NCI-H1417 treated with DMSO at 0.1 percent for 48 hours (cell line): ENCODE measurements at places on chromosomes 2 and 18.

GRCh38 chr2:234025466-234025865 lies 25.0 kb upstream of the SPP2 start:
- DNase-seq = no peak

GRCh38 chr2:7788736-7789135 lies 871.5 kb downstream of the RNF144A start:
- DNase-seq = no peak

DNA sequence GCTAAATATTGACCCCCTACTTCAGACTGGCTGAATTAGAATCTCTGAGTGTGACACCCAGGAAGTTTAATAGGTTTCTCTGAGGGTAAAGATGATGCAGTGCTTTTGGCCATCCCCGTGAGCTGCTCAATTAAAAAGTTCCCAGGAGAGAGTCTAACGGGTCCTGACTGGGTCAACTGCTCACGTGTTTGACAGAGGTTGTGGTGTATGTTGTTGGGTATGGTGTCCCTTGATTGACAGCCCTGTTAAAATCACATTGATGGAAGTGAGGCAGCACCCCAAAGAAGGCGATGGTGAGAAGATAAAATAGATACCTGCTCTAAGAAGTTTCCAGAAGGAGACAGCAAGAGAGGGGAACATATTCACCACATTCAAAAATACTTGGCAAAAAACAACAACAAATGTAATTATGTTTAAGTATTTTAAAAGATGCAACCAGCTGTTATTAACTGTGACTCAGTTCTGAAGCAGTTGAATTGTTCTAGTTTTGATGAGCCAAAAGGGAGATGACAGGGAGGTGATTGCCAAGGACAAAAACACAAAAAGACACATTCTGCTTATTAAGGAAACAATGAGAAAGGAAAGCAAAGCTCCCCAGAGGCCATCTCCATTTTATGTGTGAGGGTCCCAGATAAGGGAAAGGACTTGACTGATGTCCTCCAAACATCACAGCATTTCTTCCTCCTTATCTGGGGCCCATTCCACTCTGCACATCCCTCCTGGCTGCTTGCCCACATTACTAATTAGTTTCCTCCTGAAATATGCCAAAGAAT lies 11.5 kb upstream of the GMCL1 start:
- DNase-seq = no peak

DNA sequence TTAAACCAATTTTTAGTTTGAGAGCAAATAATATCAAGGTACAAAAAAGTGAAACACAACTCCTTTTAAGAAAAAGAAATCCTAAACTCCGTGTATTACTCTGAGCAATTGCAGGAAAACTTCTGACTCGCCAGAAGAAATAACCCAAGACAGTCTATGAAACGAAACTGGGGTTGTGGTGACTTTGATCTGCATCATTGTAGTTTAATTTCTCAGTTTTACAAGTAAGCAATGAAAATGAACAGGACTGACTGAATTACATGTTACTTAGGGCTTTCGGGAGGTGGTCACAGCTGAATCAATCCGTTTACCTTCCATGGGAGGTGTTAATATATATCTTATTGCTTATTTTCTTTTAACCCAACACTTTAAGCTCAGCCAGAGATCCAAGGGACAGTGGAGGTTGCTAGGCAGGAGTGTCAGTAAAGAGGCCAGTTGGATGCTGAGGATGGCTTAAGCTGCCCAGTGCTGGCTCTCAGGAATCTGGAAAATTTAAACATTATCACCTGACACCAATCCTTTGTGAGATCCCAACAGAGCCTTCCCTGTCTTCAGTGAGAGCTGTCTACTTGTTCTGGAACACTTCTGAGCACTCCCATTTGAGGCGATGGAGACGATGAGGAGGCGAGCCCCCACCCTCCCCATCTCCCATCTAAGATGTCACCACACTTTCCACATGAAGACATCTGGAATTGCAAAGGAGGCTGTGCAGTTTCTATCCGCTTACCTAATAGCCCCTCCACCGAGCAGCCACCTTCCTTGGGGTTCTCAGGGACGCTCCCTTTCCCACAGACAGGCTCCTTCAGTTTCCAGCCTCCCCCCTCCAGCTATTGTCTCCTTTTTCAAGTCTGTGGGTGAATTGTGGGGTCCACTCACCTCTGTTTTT lies 3.6 kb upstream of the RAB31 start:
- DNase-seq = no peak

DNA sequence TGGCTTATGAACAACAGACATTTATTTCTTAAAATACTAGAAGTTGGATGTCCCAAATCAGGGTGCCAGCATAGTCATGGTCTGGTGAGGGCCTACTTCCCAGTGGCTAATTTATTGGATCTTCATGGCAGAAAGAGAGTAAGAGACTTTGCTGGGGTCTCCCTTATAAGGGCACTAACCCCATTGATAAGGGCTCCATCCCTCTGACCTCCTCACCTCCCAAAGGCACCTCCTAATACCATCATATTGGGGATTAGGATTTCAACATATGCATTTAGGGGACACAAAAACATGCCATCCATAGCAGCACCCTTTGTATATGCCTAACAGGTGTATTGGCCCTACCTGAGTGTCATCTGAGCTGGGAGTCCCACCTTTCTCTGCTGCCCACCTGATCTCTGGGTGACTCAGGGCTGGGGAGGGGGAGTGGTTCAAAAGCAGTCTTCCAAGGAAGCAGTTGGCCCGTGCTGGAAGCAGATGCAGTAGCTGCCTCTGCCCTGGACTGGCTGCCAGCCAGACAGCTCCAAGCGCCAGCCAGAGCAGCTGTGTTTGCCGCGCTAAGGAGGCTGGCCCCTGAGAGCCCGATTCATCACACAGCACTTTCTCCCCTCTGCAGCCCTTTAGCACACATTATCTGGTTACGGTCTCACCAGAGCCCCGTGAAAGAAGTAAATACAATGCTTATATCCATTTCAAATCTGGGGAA lies 84.6 kb downstream of the SMAD7 start:
- DNase-seq = peak; percentile 27

DNA sequence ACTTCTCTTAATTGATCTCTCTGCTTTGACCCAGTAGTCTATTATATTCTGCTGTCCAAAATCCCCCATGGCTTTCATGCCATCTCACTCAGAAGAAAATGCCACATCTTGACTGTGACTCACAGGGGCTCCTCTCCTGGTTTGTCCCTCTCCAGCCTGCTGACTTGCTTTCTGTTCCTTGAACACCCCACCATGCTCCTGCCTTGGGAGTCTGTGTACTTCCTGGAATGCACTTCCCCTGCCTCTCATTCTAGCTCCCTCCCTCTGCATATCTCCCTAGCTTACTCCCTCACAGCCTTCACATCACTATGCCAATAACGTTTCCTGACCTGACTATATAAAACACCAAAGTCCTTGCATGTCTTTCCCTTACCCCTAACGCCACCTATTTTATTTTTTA lies 167.2 kb downstream of the TRIB2 start:
- DNase-seq = no peak

- DNase-seq = no peak
These were observed 268.2 kb upstream of the TCF4 start for GRCh38 chr18:55856229-55856628.

DNA sequence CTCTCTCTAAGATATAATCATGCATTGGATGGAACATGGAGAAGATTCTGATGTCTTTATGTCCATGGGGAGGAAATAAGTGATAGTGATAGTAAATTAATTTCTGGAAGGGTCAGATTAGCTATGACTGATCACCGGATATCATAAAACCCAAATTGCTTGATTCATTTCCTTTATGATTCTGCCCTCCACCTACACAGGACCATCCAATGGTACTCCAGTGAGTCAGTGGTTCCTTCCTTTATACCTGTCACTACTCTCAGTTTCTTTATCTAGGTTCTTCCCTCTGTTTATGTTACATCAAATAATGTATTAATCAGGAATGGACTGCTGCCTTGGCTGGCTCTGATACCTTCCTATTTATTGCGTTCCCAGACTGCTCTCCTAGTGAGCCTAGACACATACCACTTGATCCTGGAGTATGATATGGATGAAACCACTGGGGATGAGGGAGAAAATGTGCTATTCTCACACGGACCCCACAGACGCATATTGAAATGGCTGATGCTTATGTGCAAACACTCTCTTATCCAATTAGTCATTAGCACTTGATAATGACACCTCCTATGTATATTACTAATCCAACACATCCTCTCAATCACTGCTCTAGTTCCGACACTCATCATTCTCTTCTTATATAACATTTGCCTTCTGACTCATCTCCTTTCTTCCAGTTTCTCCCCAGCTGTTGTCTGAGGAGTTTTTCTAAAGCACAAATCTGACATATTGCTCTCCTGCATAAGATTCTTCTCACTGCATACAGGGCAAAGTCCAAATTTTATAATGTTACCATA lies 315.6 kb downstream of the INSIG2 start:
- no peak for DNase-seq

DNA sequence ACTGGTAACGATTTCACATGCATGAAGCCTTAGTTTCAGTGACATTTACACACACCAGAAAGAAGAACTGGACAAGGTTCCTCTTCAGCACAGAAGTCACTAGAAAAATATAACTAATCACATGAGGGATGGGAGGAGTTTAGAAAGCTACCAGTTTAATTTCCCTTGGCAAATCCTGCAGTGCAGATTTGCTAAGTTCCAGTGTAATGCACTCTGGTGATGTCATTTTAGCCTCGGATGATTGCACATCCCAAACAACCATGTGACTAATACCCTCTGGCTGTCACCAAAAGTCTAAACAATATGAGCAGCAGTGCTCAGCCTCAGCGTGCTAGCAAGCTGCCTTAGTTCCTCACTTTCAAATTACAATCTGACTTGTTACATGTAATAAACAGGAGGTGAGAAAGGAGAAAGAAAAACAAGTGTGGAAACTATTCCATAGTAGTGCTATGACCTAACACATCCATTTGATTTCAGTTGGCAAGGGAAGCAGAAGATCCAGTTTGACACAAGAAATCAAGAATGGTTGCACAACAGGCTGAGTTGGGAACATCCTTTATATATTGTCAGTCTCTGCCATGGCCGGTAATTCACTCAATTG lies 35.3 kb upstream of the PPP1CB start:
- DNase-seq = no peak

- no peak for DNase-seq
These were observed 703.0 kb downstream of the RNF144A start for GRCh38 chr2:7620255-7620654.

GRCh38 chr18:10894501-10894900 lies 254.9 kb downstream of the PIEZO2 start:
- no peak for DNase-seq

GRCh38 chr2:80255918-80256781 lies 48.4 kb downstream of the LRRTM1 start:
- no peak for DNase-seq

GRCh38 chr2:211014376-211014775 lies 458.0 kb downstream of the CPS1 start:
- DNase-seq = no peak

DNA sequence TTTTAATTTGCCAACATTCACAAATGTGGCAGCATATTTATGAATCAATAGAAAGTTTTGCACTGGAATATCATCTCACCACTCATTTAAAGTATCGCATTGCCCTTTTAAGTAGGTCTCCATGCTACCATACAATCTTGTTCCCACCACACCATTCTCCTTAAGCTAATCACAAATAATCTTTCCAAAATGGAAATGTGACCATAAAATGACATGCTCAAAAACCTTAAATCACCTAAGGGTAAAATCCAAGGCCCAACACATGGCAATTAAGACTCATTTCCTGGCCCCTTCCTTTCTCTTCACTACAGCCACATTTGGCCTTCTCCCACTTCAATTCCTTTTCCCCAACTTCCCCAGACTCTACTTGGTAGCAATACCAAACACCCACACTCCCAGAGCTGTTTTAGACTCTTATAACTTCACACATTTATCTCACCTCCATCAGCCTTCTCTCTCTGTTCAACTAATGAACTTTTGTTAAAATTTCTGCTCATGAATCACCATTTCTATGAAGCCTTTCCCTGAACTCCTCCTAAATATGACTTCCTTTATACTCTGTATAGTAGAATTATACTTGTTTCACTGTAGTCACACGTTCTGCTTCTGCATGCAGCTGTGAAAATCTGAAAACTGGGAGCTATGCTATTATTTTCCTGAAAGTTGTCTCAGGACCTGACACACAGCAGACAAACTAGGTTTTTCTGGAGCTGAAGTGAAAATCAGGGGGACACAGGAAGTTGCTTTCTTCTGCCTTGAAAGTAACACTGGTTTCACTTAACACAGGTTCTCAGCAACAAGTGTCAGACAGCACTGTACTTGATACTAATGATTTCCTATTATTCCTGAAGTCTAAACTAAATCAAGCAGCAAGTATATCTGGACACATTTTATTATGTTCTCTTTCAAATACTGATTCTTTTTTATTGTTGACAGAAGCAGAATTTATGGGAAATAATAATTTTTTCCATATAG lies 303.9 kb downstream of the ZEB2 start:
- DNase-seq = no peak

DNA sequence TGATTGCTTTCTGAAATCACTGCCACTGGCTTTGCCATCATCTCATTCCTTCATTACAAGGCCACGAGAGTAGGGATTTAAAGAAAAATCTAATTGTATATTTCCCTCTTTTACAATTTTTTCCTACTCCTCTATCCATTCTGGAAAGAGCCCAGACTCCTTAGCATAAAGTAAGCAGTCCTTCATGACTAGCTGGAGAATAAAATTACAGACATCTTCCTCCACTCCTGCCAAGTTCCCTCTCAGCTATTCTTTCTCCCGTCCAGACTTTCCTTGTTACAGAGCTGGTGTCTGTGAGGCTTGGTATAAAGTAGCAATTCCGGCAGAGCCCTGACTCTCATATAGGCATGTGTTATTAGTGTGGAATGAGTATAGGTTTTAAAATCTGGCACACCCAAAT lies 806.8 kb downstream of the PLCL1 start:
- no peak for DNase-seq

GRCh38 chr2:40556739-40557138 lies 104.8 kb upstream of the SLC8A1 start:
- DNase-seq = no peak

- no peak for DNase-seq
These were observed 208.2 kb upstream of the EPHA4 start for GRCh38 chr2:221780281-221780688.

GRCh38 chr2:187581125-187581896 lies 27.1 kb upstream of the TFPI start:
- no peak for DNase-seq

DNA sequence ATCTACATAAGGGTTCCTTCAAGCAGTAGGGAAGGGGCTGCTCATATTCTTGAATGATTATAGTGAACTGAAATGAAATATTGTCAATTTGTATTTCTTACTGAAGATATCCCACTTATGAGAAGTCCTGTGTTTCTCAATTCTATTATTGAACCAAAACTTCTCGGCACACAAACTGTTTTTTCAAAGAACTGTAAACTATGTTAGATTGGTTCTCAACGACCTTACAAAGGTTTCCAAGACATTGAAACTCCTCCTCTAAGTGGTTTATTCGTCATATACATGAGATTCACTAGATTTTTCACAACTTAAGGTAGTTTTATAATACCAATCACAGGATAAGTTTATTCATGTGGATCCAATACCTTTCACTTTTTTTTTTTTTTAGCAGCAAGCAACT lies 1.4 kb downstream of the CCL20 start:
- DNase-seq = no peak

DNA sequence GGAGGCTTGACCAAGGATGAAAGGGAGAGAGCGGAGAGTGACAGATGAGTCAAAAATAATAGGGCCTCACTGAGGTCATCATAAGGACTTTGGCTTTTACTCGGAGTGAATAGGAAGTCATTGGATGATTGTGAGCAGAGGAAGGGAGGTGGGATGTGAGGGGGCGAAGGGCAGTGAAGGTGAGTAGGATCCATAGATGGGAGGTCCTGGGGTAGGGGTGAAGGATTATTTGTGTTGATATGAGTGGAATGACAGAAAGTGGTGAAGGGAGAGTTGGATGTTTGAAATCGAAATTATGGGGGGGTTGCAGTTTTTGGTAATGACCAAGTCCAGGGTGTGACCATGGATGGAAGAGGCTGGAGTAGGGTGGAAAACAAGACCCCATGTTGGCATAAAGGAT lies 14.0 kb downstream of the PNO1 start:
- DNase-seq = no peak
